ENCODE measurements at places on chromosomes 7 and 10.
A peak's percentile ranks its signal among the peaks of the same experiment; 100 is the strongest.

DNA sequence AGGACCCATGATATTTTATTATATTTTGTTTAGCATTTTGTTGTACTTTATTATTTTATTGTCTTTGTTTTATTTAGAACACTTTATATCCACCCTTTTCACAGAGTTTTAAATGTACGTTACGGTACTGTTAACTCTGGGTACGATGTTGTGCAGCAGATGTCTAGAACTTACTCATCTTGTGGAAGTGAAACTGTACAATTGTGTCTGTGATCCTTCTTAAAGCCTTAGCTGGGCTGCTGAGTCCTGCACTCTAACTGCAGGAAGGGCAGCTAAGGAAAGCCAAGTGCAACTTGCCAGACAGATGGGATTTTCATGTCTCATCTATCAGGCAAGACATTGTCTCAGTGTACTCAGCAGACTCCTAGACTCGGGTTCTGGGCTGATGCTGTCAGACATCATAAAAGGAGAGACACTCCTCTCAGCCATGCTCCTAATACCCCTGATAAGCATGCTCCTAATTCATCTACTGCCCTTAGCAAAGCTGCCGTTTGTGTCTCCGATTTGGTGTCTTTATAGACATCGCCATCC, 14.6 kb upstream of the INSYN2A start:
- DNase-seq, result peak; percentile 42

GRCh38 chr7:25311346-25311745, 83.1 kb upstream of the NPVF start:
- DNase-seq, result no peak

DNA sequence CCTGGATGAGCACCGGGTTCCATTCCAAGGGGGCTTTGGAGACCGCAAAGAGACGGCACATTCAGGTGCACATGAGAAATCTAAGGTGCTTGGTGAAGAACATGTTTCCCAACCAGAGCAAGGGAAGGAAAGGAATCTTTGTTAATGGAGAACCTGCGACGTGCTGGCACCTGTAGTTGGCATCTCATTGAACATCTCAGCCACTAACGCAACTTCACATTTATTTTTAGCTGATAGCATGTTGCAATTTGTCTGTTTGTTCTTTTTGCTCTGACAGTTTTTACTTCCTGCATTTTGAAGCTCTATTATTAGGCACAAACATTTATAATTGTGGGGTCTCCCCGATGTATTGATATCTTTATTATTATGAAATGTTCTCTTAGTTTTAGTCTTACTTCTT, 316.7 kb downstream of the TCERG1L start:
- DNase-seq, result no peak

DNA sequence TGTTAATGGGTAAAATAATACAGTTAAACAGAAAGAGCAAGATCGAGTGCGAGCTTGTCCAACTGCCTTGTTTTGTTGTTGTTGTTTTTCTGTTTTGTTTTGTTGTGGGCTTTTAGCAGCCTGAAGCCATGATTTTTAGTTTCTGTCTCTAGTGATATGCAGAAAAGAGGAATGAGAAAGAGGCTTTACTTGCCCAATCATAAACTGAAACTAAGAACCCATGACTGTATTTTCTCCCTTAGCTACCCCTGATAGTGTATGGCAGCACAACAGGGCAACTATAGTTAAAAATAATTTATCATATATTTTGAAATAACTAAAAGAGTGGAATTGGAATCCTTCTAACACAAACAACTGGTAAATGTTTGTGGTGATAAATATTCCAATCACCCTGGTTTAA, 493.9 kb downstream of the GLRX3 start:
- no peak for DNase-seq

GRCh38 chr7:50446542-50446960, 3.6 kb downstream of the FIGNL1 start:
- no peak for DNase-seq

DNA sequence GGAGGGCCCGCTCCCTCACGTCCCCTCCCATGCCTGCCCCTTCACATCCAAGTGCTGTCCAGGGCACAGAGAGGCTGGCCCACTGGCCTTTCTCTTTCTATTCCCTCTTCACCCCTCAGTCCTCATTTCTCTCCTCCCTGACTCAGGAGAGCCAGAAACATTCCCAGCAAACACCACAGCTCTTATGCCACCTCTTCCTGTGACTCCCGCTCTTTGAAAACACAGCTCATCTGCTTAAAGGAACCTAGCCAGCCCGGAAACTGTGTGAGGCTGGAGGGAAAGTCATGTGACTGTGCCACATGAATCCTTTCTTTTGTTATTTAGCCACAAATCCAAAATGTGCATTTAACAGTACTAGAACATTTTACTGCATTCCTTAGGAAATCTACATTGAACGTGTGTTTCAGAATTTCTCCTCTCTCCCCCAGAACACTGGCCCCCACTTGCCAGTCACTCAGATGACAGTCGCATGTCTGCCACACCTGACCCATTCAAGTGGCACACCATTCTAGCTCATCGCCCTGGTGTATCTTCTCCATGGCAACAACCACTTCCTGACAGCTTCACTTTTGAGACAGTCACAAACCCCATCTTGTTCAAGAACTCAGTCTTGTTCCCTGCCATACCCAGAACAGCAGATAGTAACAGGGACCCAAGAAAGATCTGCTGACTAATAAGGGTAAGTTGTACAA, 42.8 kb downstream of the GRB10 start:
- DNase-seq, result no peak

DNA sequence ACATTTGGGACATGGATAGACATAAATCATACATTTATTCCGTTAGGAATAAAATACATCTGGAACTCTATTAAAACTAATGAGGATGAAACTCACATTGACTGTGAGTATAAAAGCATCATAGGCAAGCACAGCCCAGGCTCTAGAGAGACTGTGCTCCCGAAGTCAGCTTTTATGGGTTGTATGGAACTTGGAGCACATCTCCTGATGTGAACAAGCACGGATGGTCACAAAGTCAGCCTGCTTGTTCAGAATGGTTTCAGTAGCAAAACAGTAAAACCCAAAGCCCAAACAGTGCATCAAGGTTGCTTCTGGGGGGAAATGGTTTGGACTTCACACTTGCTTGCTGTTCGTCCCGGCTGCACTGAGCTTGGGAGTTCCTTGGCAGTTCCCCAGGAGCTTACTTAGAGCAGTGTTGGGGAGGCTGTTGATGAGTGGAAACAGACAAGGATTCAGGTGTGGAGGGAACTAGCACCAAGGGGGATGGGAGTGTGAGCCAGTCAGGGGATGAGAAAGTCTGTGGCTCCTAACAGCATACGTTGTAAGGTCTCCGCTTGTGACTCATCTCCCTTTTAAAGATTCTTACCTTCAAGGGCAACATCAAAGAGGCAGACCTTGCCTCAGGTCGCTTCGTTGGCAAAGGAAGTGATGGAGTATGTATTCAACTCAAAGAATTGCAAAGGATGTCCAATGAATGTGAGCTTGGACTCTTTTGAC, 19.7 kb upstream of the ITGA8 start:
- DNase-seq, result no peak
